WTC11 (cell line): ENCODE measurements at places on chromosomes 3 and 15.
A peak's percentile ranks its signal among the peaks of the same experiment; 100 is the strongest.

DNA sequence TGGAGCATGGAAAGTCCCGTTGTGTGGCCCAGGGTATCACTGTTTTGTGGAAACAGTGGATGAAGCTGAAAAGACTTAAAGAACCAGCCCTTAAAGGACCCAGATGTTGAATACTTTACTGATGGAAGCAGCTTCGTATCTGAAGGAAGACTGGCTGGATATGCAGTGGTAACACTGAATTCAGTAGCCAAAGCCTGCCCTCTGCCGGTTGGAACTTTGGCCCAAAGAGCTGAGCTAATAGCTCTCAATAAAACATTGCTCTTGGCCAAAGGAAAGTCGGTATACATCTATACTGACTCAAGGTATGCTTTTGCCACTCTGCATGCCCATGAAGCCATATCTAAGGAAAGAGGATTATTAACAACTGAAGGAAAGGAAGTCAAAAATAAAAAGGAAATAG, 885.4 kb downstream of the PDCD6IP start:
- H3K4me3 ChIP-seq = no peak overlapping the region
- H3K36me3 ChIP-seq = peaks cover 29% of the 10 kb centered on the region
- H3K27me3 ChIP-seq = no peaks in the 10 kb centered on the region; the same call in 1 of the 2 replicates
- peak; percentile 82 for DNase-seq
- H3K4me1 ChIP-seq = no peaks in the 10 kb centered on the region
- no peak overlapping the region for H3K27ac ChIP-seq

DNA sequence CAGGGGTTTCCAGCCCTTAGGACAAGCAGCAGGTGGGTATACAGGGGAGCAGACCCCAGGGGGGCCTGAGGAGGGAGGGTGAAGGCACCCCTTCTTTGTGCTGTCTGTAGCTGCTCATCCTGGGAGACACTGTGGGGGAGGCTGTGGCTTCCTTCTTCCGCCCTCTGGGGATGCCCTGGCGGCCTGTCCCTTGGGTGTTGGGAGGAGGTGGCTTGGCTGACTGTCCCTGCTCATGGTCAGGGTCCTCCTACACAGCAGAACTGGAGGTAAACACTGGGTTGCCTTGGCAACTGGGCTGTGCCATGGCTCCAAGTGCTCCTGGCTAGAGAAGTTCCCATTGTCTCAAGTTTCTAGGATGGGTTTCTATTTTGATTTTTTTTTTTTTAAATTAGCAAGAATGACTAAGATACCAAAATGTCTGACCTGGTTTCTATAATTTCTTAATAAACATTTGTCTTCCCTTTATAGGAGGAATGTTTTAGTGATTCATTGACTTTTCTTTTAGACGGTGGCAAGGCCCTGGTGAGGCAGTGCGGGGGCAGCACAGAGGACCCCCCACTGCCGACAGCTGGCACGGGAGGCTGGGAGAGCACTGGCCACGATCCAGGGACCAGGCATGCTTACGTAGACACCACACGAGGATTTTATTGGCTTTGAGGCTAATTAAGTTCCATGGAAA, 12.4 kb downstream of the KLF13 start:
- no peak for DNase-seq
- H3K27ac ChIP-seq = no peak overlapping the region
- H3K4me1 ChIP-seq = peaks cover 47% of the 10 kb centered on the region
- no peak overlapping the region for H3K4me3 ChIP-seq
- H3K27me3 ChIP-seq = no peaks in the 10 kb centered on the region

GRCh38 chr3:11118181-11118682, 36.1 kb upstream of the HRH1 start:
- peaks cover 9% of the 10 kb centered on the region for H3K4me1 ChIP-seq
- peaks cover 7% of the 10 kb centered on the region for H3K36me3 ChIP-seq
- no peak for DNase-seq
- H3K27ac ChIP-seq = no peak overlapping the region

GRCh38 chr3:158167737-158168557, 58.1 kb downstream of the RSRC1 start:
- H3K4me3 ChIP-seq = no peak overlapping the region
- H3K27me3 ChIP-seq = no peaks in the 10 kb centered on the region
- peaks cover 15% of the 10 kb centered on the region for H3K4me1 ChIP-seq
- no peak overlapping the region for H3K27ac ChIP-seq
- DNase-seq = no peak
- H3K36me3 ChIP-seq = no peaks in the 10 kb centered on the region

DNA sequence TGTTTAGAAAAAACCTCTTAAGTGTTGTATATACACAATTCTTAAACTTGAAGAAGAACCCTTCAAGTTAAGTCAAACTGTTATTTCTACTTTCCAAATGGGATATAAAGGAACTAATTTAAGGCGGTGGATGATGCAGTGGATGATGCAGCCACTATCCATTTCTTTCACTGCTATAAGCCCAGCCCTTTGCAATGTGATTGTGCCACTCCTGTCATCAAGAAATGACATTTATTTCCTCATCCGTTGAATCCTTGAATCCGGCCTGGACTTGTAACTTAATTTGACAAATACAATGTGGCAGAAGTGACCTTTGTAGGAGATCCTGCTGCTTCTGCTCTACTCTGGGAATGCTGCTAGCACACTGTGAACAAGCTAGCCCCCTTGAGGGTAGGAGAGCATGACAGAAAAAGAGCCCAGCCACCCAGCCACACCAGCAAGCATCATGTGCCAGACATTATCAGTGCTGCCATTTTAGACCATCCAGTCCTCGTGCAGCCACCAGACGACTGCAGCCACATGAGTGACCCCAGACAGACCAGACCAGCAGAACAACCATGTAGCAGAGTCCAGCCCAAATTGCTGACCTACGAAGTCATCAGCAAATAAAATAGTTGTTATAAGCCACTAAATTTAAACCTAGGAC, 47.4 kb downstream of the UACA start:
- no peak overlapping the region for H3K4me3 ChIP-seq
- DNase-seq = no peak
- H3K27me3 ChIP-seq = no peaks in the 10 kb centered on the region
- no peak overlapping the region for H3K27ac ChIP-seq

GRCh38 chr3:70231266-70231701, 81.2 kb downstream of the MDFIC2 start:
- no peak for DNase-seq
- no peaks in the 10 kb centered on the region for H3K36me3 ChIP-seq
- no peaks in the 10 kb centered on the region; the same call in 1 of the 2 replicates for H3K27me3 ChIP-seq
- no peak overlapping the region for H3K4me3 ChIP-seq
- 0 out of 2 replicates have a peak overlapping the region, but pooled peaks have one; percentile 12 for H3K27ac ChIP-seq
- H3K4me1 ChIP-seq = peaks cover 4% of the 10 kb centered on the region

DNA sequence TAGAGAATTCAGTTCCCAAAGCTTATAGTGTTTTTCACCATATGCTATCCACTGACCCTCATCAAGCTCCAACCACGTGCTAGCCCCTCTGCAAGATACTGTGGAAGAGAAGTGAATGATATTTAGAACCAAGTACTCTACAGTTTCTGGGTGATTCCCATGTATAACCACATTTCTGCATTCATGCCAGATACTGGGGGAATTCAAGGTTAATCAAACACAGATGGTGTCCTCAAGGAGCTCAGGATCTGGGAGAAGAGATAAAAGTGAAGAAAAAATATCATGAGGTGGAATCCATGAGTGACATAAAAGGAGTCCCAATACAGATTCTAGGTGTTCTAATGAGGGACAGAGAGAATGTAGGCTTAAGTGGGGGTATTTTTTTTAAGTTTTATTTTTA, 195.8 kb downstream of the FHIT start:
- H3K4me3 ChIP-seq = no peak overlapping the region
- no peak overlapping the region for H3K27ac ChIP-seq
- peaks cover 20% of the 10 kb centered on the region for H3K4me1 ChIP-seq

DNA sequence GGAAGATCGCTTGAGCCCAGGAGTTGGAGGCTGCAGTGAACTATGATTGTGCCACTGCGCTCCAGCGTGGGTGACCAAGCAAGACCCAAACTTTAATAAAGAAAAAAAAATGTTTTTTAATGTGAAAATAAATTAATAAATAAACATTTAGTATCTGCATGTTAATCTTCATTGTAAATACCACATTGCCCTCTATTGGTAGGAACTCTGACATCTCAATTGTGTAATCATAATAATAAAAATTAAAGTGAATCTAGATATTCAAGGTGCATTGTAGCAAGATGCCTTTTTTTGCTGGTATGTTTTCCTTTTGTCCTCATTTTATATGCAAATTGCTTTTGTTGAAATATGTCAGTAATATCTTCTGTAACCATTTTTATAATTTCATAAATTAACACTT, 95.0 kb upstream of the LIMD1 start:
- H3K27me3 ChIP-seq = no peaks in the 10 kb centered on the region
- H3K36me3 ChIP-seq = peaks cover 32% of the 10 kb centered on the region
- H3K27ac ChIP-seq = no peak overlapping the region
- H3K4me3 ChIP-seq = no peak overlapping the region
- DNase-seq = no peak

GRCh38 chr3:120196333-120196732, 88.7 kb downstream of the GPR156 start:
- H3K36me3 ChIP-seq = no peaks in the 10 kb centered on the region
- no peaks in the 10 kb centered on the region for H3K4me1 ChIP-seq
- H3K27me3 ChIP-seq = no peaks in the 10 kb centered on the region
- H3K4me3 ChIP-seq = no peak overlapping the region
- no peak overlapping the region for H3K27ac ChIP-seq
- DNase-seq = no peak

DNA sequence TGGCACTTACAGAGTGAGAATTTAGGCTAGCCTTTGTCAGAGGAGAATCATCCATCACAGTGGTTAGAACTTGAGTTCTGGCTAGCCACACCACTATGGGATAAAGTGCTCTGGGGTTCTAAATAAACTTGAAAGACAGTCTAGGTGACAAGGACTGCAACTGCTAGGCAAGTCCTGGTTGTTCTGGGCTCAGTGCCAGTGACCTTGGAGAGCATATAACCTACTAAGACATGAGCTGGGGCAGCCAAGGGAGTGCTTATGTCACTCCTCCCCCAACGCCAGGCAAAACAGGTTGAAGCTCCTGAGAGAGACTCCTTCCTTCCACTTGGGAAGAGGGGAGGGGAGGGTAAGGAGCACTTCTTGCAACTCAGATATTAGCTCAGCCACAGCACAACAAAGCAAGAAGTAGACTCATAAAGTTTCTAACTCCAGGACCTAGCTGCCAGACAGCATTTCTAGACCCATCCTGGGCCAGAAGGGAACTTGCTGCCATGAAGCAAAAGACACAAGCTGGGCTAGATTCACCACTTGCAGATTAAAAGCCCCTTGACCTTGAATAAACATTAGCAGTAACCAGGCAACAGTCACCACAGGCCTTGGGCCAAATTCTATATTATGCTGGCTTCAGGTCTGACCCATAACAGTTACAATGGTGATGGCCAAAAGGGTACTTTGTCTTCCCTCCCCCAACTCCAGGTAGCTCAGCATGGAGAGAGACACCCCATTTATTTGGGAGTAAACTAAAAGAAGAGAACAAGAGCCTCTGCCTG, 963.7 kb downstream of the PLOD2 start:
- no peak overlapping the region for H3K4me3 ChIP-seq
- peaks cover 18% of the 10 kb centered on the region for H3K36me3 ChIP-seq
- H3K27me3 ChIP-seq = no peaks in the 10 kb centered on the region
- no peak overlapping the region for H3K27ac ChIP-seq
- H3K4me1 ChIP-seq = no peaks in the 10 kb centered on the region
- DNase-seq = no peak
